ENCODE measurements at places on chromosomes 1 and 21.

DNA sequence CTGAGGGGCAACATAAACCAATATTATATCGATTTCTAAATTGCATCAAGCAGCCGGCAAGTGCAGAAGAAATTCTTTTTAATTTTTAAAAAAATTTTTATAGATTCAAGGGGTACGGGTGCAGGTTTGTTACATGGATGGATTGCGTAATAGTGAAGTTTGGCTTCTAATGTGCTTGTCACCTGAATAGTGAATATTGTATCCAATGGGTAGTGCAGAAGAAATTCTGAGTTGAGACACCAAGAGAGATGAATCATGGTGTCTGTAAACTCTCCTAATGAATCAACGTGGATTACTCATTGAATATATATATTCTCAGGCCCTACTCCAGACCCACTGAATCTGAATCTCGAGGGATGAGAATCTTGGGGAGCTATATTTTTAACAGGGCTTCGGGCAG lies 253.7 kb upstream of the FOXD3 start:
- no peak for DNase-seq

- DNase-seq: no peak
Observed at GRCh38 chr1:104322131-104322530, 572.4 kb downstream of the AMY1C start.

DNA sequence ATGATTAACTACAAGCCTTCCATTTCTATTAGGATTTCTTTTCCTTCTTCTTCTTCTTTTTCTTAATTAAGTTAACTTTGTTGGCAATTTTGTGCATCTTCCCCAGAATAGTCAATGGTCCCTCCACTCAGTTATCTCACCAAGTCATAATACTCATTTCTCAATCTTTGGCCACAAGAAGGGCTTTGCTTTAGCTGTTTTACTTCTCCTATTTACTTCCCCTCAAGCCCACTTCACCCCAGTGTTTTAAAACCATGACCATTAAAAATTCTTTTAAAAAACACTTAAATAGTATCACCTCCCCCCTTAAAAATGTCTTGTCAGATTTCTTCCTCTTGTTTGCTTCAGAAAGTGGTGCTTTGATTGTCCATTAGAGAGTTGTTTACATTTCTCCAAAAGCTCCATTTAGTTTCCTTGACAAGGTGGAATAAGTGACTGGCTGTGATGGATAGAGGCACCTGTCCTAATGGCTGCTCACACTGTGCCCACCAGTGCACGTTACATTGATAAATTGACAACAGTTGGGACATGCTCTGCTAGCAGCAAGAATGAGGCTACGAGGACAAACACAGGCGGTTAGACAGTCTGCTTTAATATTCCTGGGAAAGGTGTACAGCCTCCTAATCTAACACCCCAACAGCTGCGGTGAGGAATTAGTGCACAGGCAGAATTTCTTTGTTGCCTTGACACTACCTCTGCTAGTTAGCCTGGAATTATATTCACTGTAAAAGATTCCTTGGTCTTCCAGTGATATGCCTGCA lies 354.7 kb downstream of the LMO4 start:
- DNase-seq: no peak

DNA sequence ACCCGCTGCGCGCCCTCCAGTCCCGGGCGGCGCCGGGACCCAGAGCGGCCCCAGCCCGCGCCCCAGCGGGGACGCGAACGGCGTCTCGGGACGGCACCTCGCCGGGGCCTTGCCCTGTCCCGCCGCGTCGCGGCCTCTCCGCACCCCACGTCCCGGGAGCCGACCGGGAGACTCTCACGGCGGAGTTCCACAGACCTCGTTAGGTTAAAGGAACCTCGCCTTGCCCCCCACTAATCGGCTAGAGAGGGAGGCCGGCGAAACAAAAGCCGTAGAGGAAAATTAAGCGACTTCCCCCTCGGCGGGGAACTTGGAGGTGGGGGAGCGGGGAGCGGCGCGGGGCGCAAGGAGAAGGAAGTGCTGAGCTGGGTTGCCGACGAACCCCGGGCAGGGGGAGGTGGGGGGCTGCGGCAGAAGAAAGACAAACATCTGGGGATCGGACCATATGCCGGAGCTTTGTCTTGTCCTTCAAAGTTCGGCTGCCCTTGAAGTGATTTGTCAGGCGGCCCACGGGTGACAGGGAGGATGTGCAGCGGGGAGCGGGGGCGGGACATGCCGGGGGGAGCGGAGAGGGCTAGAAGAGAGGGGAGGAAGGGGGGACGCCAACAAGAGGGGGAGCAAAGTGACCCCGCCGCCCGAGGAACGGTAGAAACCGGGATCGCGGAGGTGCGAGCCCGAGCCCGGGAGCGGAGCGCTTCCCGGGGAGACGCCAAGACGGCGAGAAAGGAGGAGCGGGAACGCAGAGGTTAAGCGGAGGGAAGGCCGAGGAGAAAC lies 120.0 kb upstream of the RRP15 start:
- no peak for DNase-seq

- no peak for DNase-seq
Observed at GRCh38 chr21:33374450-33375096, 28.6 kb upstream of the IFNGR2 start.

DNA sequence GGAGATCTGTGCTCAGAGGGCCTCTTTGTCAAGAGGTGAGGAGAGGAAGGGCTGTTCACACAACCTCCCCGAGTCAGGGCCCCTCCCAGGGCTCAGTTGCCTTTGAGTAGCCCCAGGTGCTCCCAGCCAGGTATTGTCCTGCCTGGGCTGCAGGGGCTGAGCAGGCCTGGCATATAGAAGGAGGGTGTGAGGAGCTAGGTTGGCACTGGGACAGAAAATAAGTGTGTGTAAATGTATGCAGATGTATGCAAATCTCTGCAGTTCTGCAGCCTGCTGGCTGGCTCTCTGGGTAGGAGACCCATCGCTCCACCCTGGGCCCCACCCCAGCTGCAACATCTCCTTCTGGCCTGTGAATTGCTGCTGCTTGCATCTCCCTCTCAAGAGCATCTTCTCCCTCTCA lies 52.4 kb downstream of the NAV1 start:
- no peak for DNase-seq

GRCh38 chr1:31013187-31013864 lies 52.2 kb downstream of the PUM1 start:
- no peak for DNase-seq

DNA sequence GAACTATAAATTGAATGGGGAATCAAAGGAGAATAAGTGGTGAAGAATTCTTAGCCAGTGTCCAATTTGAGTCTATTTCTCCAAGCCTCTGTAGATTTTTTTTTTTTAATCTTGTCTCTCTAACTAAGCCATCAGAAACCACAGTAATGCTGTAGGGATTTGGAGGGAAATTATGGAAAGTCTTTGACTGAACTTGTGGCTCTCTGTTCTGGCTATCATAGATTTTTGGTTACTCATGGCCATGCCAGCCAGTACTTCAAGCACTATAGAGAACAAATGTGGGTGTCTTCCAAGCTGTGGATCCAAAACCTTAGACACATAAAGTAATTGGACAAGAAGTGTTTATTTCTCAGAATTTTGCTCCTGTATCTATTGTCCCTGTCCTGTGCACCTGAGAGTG lies 147.9 kb downstream of the LRRC40 start:
- no peak for DNase-seq

GRCh38 chr1:77303387-77303786 lies 21.6 kb downstream of the AK5 start:
- DNase-seq: no peak

- DNase-seq: no peak
Observed at GRCh38 chr1:3923378-3924185, 23.5 kb upstream of the C1orf174 start.

- no peak for DNase-seq
Observed at GRCh38 chr1:64000021-64000420, 203.4 kb upstream of the UBE2U start.

- no peak for DNase-seq
Observed at GRCh38 chr1:245546875-245547274, 392.1 kb downstream of the KIF26B start.

GRCh38 chr1:218636548-218636947 lies 291.4 kb downstream of the TGFB2 start:
- no peak for DNase-seq

DNA sequence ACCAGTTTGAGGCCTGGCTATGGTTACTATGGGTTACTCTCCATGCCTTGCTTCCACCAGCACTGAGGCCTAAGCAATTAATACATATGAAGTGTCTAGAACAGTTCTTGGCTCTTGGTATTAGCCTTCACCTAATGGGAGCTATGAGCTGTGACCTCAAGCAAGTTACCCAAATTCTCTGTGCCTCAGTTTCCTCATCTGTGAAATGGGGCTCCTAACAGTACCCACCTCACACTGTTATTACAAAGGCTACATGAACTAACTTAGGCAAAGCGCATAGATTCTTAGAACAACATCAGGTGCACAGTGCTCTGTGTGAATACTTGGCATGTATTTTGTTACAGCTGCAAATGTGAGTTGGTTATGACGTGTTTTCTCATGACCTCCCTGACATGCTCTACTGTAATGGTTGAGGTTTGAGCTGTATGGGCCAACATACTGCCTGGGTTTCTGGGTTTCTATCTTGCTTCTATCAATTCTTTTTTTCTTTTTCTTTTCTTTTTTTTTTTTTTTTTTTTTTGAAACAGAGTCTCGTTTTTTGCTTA lies 26.5 kb downstream of the CDCP2 start:
- DNase-seq: no peak

DNA sequence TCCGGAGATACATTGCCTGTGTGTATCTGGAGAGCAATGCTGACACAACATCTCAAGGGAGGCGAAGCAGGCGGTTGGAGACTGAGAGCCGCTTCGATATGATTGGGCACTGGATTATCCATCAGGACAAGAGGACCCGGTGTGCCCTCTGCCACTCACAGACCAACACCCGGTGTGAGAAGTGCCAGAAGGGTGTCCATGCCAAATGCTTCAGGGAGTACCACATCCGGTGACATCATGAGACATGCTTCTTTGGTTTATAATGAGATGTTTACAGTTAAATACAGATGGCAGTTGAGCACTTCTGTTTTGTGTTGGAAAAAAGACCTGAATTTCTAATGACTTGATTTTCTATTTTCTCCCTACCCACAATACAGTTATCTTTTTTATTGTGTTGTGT lies 12.1 kb downstream of the PGBD2 start:
- no peak for DNase-seq

DNA sequence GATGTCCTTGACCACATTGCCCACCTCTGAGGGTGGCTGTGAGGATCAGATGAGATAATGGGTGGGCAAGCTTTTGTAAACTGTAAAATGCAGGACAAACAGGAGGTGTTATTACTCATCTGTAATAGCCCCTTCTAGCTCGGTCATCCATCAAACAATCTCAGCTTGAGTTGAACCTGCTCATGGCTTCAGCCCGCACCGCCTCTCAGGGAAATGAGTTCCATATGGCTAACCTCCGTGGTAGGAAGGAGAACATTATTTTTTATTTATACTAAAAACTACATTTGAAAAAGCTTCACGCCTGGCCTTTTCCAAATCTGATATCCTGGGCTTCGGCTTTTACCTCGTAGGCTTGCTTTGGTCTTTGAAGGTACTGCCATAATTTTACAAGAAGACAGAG lies 116.2 kb upstream of the USP24 start:
- no peak for DNase-seq

DNA sequence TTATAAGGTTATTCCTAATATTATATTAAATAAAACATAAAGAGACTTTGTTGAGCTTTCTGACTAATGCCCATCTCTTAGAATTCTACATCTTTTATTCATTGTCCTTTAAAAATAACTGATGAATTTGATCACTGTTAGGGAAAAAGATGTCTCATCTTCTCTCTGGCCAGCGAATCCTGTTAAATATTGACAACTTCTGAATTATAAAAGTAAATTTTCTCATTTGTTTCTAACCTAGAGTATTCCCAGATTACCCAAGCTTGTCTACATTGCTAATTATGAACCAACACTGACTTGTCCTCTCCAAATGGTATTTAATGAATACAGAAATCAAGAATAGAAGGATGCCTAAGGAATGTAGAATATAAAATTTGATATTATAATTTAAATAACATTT lies 24.8 kb upstream of the KCTD3 start:
- no peak for DNase-seq

GRCh38 chr1:215007880-215008279 lies 74.7 kb upstream of the KCNK2 start:
- no peak for DNase-seq

DNA sequence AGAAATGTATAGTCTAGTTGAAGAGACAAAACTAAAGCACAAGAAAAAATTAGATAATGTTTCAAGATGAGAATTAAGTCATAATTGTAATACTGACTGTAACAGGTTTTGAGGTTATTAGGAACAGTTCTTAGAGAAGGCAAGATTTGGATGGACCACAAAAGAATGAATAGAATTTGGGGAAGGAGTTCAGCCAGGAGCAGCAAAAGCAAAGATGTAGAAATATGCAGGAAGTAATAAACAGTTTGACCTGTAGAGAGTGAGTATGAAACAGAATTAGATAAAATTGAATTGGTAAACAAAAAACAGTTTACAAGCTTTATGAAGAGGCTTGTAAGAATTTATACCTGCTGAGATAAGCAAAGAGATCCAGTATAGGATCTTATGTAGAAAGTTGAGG lies 16.3 kb downstream of the VPS45 start:
- DNase-seq: no peak

DNA sequence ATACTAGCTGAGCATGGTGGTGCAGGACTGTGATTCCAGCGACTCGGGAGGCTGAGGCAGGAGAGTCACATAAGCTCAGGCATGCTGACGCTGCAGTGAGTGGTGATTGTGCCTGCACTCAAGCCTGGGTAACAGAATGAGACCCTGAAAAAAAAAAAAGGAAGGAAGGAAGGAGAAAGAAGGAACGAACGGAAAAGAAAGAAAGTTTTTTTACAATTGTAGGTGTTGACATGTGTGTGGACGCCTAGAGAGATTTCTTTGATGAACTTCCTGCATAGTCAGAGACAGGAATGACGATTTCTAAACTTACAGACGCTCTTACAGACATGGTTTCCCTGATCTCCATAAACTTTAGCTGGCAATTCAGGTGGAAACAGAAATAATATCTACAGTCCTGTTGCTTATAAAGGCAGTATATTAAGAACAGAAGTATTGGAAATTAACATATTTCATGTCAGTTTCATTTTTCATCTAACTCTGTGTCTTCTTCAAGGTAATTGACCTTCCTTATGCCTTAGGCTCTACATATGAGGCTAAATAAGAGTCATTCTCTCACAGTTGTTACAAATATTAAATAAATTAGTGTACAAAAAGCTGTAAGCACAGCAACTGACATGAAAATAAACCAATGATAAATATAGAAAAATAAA lies 4.1 kb downstream of the SAMSN1 start:
- no peak for DNase-seq
